Renal cortex interstitium (tissue), 15 donors: ENCODE measurements at places on chromosomes 1 and 21.

GRCh38 chr21:17585875-17586450, 26.7 kb downstream of the BTG3 start:
- no peak for DNase-seq

GRCh38 chr1:231786126-231786525, 159.5 kb downstream of the DISC1 start:
- DNase-seq, result no peak

GRCh38 chr1:74812180-74812541, 79.2 kb downstream of the TYW3 start:
- DNase-seq, result no peak

GRCh38 chr1:38006008-38006828, 904 bp upstream of the FHL3 start:
- DNase-seq, result no peak

GRCh38 chr1:82587371-82587770, 786.6 kb downstream of the ADGRL2 start:
- DNase-seq, result no peak
